Activated naive CD4-positive, alpha-beta T cell treated with anti-CD3 and anti-CD28 coated beads, Interleukin-2, amount 50 U/mL, for 72 hours (primary cell): ENCODE measurements at places on chromosomes 4 and X.

DNA sequence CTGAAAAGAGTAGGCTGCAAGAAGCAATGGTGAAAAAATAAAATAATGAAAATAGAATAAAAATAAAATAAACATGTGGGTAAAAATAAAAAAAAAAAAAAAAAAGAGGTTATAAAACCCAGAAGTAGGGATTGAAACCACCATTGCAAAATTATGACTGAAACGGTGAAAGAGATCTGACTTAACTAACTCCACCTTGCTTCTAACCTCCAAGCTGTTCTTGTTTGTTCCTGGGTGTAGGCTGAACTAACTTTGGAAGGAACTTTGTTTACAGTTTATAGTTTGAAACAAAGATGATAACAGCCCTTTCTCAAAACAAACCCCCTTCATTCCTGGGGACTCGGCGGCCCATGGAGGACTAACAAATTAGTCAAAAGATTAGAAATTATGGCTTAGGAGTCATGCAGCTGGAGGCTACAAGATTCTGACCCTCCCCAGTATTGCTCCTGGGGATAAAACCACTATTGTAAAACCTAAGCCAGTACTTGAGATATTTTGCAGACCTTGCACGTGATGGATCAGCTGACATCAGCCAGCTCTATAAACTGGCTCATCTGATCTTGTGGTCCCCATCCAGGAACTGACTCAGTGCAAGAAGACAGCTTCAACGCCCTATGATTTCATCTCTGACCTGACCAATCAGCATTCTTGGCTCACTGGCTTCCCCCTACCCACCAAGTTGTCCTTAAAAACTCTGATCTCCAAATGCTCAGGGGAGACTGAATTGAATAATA lies 30.4 kb downstream of the DDX60L start:
- no peak for DNase-seq

DNA sequence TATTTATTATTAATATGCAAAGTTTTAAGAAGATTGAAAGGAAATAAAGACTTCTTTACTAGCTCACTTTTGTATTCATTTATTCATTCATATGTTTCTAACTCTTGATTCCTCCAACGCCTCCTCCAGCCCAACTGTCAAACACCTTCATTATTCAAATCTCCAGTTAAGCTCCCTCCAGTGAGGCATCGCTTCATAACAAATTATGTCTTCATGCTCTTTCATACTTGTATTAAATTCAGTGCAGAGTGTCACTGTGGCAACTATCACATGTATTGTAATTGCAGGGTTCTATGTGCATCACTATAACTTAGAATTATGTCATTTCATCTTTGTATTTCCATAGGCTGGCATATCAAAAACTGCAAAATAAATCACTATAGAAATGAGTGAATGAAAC lies 1394.2 kb upstream of the PCDH7 start:
- DNase-seq = no peak

DNA sequence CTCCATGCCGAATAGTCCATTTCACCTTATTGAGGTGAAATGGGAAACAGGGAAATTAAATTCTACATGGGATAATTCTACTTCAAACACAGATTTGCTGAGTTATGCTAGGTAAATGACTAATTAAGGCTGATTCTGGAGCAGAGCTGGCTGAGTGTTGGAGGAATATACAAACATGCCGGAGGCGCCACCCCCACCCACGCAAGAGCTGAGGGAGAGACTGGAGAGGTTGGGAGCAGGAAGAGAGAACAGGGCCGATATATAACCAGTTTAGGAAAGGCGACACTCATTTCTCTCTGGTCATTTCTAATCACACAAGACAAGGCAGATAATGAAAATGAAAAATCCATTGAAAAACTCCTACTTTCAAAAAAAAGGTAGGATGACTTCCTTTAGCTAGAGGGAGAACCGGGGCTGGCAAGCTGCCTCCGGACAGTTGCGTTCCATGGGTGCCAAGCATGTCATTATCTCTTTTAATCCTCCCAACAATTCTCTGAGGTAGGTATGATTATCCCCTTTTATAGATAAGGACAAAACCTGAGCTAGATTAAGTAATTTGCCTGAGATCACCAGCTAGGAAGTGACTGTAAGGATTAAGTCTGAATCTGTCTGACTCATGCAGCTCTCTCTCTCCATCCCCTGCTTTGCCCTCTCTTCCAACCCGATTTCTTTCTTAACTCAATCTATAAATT lies 27.6 kb upstream of the CFAP299 start:
- no peak for DNase-seq

DNA sequence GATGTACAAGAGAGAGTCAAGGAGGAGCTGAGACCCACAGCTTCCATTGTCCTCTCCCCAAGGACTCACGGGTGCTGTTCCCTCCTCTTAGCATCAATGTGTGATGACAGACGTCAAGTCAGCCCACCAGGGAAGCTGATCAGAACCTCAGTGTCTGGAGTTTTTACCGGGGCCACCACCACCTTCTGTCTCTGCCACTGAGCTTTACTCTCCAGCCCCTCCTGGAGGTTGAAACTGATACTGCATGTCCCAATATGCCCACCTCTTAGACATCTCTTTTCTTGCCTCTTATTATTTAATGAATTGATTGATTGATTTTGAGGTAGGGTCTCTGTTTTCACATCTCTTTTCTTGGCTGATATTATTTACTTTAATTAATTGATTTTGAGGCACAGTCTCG lies 10.3 kb upstream of the AKAP17A start:
- peak; percentile 75 for DNase-seq

GRCh38 chrX:111443946-111444345 lies 32.0 kb upstream of the DCX start:
- DNase-seq = no peak

GRCh38 chr4:142922720-142923119 lies 76.6 kb upstream of the INPP4B start:
- DNase-seq = no peak

GRCh38 chr4:41388080-41388479 lies 131.4 kb downstream of the UCHL1 start:
- no peak for DNase-seq

DNA sequence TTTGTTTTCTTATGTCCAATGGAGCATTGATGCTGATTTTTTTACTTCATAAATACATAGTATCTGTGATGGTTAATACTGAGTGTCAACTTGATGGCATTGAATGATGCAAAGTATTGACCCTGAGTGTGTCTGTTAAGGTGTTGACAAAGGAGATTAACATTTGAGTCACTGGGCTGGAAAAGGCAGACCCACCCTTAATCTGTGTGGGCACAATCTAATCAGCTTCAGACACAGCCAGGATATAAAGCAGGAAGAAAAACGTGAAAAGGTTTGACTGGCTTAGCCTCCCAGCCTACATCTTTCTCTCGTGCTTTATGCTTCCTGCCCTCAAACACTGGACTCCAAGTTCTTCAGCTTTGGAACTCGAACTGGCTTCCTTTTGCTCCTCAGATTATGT lies 230.6 kb upstream of the SPRY1 start:
- no peak for DNase-seq

DNA sequence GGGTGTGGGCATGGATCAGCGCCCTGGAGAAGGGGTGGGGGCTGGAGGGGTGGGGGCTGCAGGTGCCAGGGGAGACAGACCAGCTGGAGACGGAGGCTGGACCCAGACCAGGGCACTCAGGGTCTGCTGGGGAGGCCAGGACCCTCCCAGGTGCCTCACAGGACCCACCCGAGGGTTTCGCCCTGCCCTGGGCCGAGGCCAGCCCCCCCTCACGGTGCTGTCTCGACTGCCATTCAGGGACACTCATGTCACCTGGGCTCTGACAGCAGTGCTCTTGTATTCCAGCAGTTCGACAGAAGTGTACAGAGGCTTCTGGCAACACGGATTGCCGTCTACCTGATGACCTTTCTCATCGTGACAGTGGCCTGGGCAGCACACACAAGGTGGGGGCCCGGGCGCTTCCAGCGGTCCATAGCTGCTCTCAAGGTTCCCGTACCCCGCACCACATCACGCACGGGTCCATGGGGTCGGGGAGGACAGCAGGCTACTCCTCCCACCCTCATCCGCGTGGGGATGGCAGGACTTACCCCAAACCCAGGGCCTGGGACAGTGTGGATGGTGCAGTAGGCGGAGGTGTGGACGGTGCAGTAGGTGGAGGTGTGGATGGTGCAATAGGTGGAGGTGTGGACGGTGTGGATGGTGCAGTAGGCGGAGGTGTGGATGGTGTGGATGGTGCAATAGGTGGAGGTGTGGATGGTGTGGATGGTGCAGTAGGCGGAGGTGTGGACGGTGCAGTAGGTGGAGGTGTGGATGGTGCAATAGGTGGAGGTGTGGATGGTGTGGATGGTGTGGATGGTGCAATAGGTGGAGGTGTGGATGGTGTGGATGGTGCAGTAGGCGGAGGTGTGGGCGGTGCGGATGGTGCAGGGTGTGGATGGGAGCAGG lies 18.1 kb downstream of the TMEM175 start:
- no peak for DNase-seq

DNA sequence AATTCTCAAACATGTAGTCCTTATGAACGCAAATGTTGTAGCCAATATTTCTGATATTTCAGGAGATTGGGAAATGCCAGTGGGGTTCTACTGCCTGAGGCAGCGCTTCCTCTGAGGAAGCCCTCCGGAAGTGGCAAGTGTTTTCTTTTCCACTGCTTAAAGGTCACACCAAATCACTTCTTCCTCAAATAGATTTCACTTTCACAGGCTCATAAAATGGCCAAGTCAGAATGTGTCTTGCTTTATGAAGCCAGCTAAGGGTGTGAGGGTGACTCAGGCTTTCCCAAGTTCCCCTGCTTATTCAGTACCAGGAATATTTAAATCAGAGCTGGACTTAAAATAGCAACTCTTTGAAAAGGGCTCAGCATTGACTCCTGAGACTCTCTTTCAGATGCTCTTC lies 514.2 kb upstream of the DIPK2B start:
- DNase-seq = no peak

DNA sequence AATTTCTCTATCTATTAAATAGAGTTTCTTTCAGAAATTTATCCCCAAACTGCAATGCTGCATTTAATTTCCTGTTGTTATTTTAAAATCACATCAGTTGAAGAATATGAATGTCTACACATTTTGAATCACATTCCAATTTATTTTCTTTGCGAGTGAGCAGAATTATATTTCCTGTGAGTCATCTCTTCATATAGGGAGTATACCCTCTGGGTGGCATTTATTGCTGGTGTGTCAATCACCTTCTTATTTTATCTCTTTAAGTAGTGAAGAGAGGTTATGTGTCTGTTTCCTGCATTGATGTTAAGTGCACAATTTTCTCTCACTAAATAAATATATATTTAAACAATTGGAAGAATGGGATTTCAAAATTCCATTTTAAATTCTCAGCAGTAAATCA lies 511.0 kb upstream of the ATOH1 start:
- DNase-seq = no peak

DNA sequence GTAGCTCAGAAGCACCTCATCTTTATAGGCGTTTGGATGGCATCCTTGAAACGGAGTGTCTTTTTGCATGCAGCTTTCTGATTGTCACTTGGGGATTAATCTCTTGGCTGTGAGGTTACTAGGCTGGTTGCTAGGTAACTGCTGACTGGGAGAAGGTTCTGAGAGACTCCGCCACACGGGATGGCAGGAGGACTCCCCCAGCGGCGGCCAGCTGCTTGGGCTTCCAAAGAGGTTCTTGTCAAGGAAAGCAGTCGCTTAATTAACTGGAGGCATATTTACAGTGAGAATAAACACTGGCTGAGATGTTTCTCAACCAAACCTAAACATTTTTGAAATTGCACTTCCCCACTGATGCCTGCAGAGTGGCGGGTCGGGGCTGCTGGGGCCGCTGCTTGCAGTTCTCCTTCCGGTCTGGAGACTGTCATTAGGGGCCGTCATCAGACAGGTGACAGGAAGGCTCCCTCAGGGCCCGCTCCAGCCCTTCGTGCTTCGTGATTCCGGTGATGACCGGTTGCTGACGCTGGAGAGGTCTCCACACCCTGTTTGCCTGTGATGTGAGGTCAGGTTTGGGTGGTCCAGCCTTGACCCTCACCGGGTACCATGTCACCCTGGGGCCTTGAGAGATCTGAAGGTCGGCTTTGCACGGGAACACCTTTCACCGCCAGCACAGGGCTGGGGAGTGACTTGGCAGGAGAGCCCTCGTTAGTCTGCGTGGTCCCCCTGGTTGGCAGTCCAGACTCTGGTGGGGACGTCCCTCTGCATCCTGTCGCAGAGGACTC lies 9.1 kb downstream of the NSG1 start:
- DNase-seq = no peak

- no peak for DNase-seq
These were observed 57.3 kb downstream of the SPINK2 start for GRCh38 chr4:56764223-56764622.

DNA sequence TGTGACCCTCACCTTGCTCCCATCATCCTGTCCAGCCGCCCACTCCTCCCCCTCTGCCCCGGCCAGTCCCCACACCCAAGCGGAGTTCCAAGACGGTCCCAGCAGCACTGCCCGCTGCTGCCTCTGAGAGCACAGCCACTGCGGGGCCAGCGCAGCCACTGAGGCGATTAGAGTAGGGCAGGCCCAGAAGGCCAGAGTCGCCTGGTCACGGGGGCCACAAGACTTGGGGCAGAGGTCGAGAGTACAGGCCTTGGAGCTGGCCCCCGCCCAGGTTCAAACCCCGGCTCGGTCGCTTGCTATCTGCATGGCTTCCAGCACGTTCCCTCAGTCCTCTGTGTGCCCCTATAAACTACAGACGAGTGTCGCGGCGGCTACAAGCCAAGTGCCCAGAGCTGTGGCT lies 53.2 kb upstream of the ADRA2C start:
- no peak for DNase-seq

DNA sequence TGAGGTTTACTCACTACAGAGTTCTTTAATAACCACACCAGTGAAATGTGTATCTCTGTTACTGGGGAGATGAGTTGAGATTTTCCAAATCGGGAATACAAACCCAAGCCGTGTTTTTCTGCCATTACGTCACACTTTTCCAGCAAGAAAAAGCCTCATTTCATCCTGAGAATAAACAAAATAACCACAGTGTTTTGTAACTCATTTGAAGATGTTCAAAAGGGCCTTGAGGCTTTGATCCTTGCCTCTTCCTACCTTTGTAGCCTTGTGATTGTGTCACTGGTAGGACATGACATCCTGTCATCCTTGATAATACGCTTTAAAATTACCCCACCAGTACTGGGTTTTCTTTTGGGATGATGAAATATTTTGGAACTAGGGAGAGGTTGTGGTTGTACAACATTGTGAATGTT lies 2.9 kb downstream of the USP11 start:
- DNase-seq = no peak

DNA sequence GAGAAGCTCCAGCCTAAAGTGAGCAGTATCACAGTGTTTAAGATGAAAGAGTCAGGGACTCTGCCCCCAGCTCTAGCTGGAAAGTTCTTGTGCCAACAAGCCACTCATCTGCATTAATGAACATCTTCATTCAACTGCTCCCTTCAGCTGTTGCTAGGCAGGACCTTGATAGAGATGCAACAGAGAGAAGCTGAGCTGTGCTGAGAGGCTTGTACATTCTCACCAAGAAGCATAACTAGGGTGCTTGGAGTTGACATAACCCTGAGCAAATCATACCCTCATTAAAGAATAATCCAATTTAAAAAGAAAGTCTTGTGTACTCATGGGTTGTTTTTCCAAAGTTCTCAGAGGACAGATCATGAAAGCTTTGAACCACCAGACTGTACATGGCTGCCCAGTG lies 63.2 kb downstream of the ATXN3L start:
- no peak for DNase-seq

GRCh38 chr4:98283219-98284189 lies 22.3 kb downstream of the RAP1GDS1 start:
- no peak for DNase-seq

GRCh38 chrX:100700809-100701208 lies 31.1 kb downstream of the SYTL4 start:
- no peak for DNase-seq
